ENCODE measurements at places on chromosomes 6 and 20.

DNA sequence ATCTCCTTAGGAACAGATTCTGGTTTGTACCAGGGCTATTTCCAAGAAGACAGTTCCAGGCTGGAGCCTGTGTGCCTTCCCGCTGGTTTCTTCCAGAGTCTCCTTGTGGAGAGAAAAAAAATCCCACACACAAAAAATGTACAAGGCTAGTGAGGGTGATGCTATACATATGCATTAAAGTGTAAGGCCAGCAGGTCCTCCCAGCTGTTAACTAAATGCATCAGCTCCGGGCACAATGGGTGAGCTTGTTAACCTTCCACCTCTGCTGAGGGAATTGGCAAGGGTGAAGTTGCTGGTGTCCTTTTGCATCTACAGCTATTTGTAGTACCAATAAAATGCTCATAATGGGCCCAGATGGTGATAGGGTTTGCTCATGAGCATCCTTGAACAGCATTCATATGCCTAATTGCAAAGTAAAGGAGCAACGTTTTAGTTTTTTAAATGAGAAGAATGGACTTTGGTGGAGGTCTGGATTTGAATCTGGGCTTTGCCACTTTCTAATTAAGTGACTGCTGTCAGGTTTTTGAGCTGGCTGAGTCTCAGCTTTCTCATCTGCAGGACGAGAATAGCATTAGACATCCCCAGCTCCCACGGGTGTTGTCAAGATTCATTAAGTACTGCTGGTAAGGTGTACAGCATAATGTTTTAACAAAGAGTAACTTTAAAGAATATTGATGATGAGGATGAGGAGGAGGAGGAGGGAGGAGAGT, 361.8 kb downstream of the QKI start:
- DNase-seq: no peak

DNA sequence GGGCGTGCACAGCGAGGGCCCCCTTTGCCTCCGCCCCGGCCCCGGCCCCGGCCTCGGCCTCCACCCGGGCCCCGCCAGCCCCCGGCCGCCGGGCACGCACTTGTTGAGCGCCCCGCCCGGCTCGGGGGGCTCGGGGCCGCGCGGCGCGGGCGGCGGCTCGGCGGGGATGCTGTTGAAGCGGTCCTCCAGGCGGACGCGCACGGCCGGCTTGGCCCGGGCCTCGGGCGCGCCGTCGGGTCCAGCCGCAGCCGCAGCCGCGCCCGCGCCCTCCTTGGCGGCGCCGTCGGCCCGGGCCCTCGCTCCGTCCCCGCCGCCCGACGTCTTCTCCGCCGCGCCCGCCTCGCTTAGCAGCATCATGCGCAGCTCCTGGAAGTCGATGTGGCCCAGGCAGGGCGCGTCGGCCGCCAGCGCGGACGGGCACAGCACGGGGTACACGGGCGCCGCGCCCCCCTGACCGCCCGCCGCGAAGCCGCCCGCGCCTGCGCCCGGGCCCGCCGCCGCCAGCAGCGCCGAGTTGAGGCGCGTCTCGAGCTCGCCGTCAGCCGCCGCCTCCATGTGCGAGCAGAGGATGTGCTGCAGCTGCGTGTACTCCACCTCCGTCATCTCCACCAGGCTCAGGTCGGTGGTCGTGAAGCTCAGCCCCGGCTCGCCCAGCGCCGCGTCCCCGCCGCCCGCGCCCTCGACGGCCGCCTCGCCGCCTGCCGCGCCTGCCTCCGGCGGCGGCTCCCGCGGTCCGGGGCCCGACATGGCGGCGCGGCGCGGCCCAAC, 514 bp downstream of the TCFL5 start:
- no peak for DNase-seq

DNA sequence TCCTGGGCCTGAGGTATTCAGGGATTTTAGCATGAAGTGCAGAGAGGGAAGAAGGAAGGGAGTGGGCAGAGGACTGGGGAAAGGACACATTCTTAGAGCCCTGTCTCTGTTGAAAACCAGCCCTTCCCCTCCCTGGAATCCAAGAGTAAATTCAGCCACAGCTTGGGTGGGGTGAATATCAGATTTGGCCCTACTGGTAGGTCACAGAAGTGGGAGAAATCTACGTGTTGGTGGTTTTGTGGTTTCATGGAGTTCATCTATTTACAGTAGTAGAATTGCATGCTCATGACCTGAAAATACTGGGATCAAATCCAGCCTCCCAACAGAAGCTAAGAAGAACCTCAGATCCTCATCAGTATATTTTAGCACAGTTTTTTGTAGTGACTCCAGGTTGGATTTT, 404.4 kb downstream of the BMP2 start:
- DNase-seq: no peak

- no peak for DNase-seq
Observed at GRCh38 chr6:24307881-24308280, 50.0 kb downstream of the DCDC2 start.

- no peak for DNase-seq
Observed at GRCh38 chr20:62088258-62089127, 22.8 kb upstream of the TAF4 start.
